ENCODE measurements at places on chromosomes 5 and 9.

GRCh38 chr5:170120576-170120975 is 14.9 kb downstream of the FOXI1 start:
- DNase-seq, result no peak

GRCh38 chr9:82673919-82674318 is 389.0 kb downstream of the RASEF start:
- DNase-seq, result no peak

DNA sequence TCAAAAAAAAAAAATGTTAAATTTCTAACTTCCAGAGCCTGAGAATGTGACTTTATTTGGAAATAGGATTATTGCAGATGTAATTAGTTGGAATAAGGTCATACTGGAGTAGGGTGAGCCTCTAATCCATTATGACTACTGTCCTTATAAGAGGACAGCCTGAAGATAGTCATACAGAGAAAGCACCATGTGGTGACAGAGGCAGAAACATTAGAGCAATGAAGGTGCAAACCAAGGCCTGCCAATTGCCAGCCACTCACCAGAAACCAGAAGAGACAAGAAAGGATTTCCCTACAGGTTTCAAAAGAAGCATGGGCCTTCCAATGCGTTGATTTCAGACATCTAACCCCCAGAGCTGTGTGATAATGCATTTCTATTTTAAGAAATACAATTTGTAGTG is 659.2 kb upstream of the CHD1 start:
- DNase-seq, result no peak

DNA sequence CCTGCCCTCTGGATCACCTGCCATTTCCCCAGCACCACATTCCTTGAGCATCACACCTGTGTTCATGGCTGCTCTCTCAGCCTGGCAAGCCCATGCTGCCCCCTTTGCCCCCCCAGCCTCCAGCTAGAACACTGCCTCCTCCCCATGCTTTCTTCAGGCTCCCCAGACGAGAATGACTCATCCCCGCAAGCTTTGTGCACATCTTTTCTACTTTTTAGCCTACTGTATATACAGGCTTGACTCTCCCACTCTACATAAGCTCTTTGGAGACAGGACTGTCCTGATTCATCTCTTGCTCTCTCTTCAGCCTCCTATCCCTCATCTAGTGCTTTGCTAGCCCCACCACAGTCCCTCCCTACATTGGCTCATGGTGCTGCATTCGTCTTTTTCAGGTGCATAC is 19.9 kb upstream of the GLIPR2 start:
- DNase-seq, result no peak

DNA sequence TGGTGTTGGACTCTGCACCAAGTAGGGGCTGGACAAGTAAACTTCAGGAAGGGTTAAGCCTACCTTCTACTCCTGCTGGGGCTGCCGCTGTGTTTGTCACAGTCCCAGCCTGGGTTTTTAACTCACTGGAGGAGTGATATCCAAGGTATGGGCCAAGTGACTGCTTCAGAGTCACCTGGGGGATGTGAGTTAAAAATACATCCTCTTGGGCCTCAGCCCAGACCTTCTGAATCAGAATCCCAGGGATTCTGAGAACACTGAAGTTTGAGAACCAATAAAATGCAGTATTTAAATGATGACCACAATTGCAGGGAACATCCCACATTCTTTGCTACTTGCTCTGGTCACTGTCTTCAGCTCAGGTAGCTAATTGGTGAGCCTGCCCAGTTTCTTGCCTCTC is 95.1 kb upstream of the DNAH5 start:
- no peak for DNase-seq

- DNase-seq, result no peak
Observed at GRCh38 chr9:37083654-37084053, 36.7 kb upstream of the ZCCHC7 start.

DNA sequence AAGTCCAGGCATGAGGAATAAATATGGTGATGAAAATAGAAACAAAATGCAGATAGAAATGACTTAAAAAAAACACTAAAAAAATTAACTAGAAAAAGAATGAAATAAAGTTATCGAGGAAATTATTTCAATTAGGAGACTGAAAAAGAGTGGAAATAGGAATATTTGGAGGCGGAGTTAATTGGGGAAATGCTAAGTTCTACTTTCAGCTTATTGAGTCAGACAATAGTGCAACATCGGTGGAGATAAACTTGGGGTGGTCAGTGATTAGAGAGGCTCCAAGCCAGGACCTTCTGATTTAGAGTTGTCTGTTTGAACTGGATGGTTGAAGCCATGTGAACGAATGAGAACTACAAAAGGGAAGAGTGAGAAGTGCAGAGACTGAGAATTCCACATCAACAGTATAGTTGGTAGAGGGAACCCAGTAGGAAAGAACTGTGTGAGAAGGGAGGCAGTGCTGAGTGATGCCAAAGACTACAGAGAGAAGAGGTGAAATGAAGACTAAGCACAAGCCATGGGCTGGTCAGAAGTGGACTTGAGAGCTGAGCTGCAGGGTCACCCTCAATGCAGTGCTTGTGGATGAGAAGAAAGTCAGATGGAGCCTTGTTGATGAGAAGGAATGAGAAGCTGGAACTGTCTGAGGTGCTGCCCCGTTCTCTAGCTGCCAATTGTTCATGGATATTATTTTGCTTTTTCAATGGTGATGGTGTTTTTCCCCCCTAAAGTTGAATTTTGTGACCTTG is 160.7 kb downstream of the ICE1 start:
- DNase-seq, result no peak

- no peak for DNase-seq
Observed at GRCh38 chr9:80352967-80353366, 781.2 kb downstream of the TLE4 start.

DNA sequence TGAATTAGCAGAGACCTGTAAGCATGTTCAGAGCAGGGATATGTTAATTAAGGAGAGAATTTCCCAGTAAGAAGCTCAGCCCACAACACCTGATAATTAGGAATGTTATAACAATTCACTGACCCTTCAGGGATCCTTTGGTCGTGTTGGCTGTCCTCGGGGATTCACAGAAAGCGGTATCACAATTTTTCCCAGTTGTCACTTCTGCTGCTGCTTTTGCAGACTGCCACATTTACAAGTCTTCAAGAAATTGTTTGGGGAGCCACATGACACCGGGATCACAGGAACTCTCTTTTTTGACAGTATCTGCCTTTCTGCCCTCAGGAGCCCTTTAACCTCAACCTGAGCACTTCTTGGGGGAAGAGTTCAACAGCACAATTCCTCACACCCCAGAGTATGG is 265.5 kb downstream of the GLIS3 start:
- no peak for DNase-seq

DNA sequence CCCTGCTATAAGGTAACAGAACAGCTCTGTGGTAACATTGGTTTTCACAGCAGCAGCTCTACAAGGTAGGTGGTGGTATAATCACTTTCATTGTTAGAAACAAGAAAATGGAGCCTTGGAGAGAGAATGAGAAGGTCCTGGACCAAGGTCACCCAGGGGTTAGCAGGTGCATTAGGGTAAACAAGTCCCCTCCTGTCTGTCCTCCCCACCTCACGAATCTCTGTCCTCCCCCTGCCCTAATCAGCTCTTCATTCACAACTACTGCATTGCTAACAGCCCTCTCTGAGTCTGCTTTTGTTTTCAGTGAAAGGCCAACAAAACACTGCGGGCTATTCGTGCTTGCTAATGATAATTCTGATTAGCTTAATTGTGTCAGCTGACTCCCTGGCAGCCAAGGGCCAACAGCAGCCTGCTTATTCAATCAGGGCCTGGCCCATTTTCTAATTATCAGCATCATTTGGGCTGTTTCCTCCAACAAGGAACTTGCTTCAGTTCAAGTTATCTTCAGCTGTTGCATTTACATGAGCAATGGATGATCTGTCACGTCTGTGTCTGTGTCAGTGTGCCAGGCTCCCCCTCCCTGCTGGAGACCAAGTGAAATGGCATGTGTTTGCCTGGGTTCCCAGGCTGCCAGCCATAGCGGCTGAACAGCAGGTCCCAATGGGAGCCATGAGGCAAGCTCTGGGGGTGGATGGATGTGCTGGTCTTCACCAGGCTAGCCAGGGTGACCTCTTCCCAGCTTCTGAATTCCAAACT is 56.7 kb upstream of the EQTN start:
- DNase-seq, result no peak

GRCh38 chr5:51632793-51633192 is 249.5 kb downstream of the ISL1 start:
- DNase-seq, result no peak

- no peak for DNase-seq
Observed at GRCh38 chr5:67037171-67037570, 159.4 kb downstream of the CD180 start.

Data from stimulated activated CD4-positive, alpha-beta T cell treated with anti-CD3 and anti-CD28 coated beads, Interleukin-1b, Interleukin-23, amount 100 ng/mL, for 24 hours (primary cell).